ENCODE measurements at places on chromosomes 1 and 21. TPM values are rescaled to one million over a fixed set of nuclear protein-coding genes. Genes with fewer than 3 reads are reported as not detected.

The L1TD1 gene
- total RNA-seq: 0.20 TPM

The CRYAA gene
- not detected for total RNA-seq

The FAM163A gene
- not detected for total RNA-seq

DNA sequence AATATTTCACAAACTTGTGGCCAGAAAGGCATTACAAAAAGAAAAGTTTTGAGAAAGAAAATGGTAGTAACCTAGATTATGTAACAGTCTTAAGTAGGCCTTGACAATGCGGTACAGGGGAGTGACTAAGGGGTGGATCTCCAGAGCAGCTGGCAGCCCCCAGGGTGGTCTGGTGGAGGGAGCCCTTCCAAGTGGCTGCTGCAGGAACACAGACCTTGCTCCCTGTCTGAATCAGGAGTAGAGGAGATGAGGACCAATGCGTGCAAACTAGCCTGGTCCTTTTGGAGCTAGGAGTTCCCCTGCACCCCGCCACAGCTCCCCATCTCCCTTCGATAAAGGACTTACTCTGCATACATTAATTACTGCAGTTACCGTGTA is 189.0 kb downstream of the NFIA start:
- no peak overlapping the region for H3K4me3 ChIP-seq
- no peaks in the 10 kb centered on the region for H3K27me3 ChIP-seq
- no peaks in the 10 kb centered on the region for H3K4me1 ChIP-seq
- DNase-seq: no peak
- no peak overlapping the region for H3K27ac ChIP-seq

DNA sequence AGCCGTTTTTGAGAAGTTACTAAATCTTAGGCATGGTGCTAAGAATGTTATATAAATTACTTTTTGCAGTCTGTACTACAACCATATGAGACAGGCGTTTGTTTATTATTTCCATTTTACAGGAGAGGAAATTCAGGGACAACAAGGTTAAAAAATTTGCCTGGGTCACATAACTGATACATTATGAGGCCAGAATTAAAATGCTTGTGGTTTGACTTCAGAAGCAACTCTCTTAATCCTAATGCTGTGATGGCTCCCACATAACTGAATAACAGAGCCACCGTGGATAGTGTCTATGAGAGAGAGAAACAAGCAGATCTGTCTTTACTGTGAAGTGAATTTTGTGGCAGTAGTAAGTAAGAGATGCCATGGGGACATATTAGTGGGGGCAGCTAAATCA is 184.9 kb downstream of the NCAM2 start:
- no peak overlapping the region for H3K4me3 ChIP-seq
- H3K27me3 ChIP-seq: no peaks in the 10 kb centered on the region
- no peaks in the 10 kb centered on the region for H3K4me1 ChIP-seq
- no peaks in the 10 kb centered on the region for H3K36me3 ChIP-seq
- no peak for DNase-seq

DNA sequence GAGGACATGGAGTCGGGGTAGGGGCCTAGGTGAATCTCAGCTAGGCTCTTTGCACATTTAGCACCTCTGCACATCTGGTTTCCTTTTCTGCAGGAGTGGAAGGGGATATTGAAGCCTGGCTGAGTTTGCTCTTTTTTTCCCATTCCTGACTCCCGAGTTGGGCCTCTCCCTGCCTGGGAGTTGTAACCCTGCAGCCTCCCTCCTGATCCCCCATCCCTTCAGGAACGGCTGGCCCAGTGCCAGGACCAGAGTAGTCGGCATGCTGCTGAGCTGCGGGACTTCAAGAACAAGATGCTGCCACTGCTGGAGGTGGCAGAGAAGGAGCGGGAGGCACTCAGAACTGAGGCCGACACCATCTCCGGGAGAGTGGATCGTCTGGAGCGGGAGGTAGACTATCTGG is 836 bp downstream of the OLFML3 start:
- no peaks in the 10 kb centered on the region for H3K36me3 ChIP-seq
- no peak for DNase-seq
- peaks cover 10% of the 10 kb centered on the region for H3K4me1 ChIP-seq
- H3K4me3 ChIP-seq: no peak overlapping the region

GRCh38 chr1:110248746-110249145 is 38.6 kb downstream of the KCNC4 start:
- H3K27ac ChIP-seq: no peak overlapping the region
- H3K27me3 ChIP-seq: no peaks in the 10 kb centered on the region
- H3K4me1 ChIP-seq: no peaks in the 10 kb centered on the region
- no peaks in the 10 kb centered on the region for H3K36me3 ChIP-seq

GRCh38 chr1:53640701-53641075 is 98.3 kb downstream of the GLIS1 start:
- DNase-seq: no peak
- H3K36me3 ChIP-seq: no peaks in the 10 kb centered on the region
- H3K27ac ChIP-seq: no peak overlapping the region
- no peaks in the 10 kb centered on the region for H3K27me3 ChIP-seq
- peaks cover 6% of the 10 kb centered on the region for H3K4me1 ChIP-seq

DNA sequence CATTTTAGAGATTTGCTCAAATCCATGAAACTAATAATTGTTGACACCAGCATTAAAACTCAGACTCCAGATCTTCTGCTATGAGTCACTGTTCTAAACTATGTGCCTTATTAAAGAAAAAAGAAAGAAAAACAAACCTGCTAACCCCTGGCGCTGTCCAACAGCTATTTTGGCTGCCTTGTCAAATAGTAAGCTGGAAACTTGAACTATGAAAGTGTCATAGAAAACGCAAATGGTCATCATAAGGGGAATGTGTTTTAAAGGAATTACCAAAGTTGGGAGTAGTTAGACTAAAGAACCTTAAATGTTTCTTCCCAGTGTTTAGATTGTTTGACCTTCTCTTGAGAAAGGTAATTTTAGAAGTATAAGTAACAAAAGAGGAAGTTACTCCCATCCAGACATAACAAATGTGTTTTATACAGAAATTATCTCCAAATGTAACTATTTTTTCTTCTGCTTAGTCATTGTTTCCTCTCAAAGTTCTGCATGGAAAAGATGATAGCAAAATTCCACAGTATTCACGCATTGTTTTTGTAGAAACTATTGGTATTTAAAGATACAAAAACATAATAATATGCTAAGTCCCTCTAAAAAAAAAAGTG is 272.4 kb downstream of the TPR start:
- H3K27me3 ChIP-seq: no peaks in the 10 kb centered on the region
- no peaks in the 10 kb centered on the region for H3K4me1 ChIP-seq
- H3K27ac ChIP-seq: no peak overlapping the region
- no peak for DNase-seq

GRCh38 chr1:31583995-31584868 is 7.9 kb downstream of the TINAGL1 start:
- no peaks in the 10 kb centered on the region for H3K27me3 ChIP-seq
- peaks cover 45% of the 10 kb centered on the region for H3K4me1 ChIP-seq
- no peaks in the 10 kb centered on the region for H3K36me3 ChIP-seq
- H3K4me3 ChIP-seq: no peak overlapping the region

- H3K36me3 ChIP-seq: no peaks in the 10 kb centered on the region
- no peak overlapping the region for H3K27ac ChIP-seq
- DNase-seq: no peak
- peaks cover 32% of the 10 kb centered on the region for H3K4me1 ChIP-seq
- H3K4me3 ChIP-seq: peak overlapping the region; percentile 57
Measured at GRCh38 chr1:94855307-94855700, 35.1 kb downstream of the SLC44A3 start.
